ENCODE measurements at places on chromosomes 11 and 22.

- DNase-seq = no peak
These were observed 59.5 kb downstream of the TRIM29 start for GRCh38 chr11:120078397-120078796.

DNA sequence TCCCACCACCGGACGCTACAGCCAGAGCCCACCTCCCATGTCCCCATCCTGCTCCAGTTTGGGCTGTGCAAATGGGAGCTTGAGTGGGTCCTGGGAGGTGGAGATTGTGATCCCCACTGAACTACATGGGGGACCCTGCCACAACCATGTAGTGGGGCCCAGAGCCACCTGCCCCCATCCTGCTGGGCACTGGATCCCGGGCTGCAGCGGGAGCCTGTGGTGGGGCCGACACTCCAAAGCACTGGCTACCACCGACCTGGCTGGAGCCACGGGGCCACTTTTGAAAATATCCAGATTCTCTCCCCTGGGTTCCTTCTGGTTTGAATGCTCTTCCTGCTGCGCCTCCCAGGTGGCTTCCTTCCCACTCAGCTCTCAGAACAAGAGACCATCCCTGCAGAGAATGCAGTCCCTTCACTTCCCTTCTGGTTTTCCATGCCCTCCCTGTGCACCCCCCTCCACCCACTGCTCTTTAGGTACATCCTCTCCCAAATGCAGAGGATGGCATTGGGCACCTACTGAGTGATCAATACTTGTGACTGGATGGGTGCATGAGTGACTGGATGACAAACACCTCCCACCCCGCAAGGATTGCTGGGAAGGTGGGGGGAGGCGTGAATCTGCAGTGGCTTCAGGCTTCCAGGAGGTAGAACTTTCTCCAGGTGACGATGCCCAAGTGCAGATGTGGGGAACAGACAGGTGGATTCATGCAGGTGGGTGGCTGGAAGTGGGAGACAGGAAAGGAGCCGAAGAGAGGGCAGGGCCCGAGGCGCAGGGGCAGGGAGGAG is 846 bp upstream of the UNC93B1 start:
- DNase-seq = no peak

DNA sequence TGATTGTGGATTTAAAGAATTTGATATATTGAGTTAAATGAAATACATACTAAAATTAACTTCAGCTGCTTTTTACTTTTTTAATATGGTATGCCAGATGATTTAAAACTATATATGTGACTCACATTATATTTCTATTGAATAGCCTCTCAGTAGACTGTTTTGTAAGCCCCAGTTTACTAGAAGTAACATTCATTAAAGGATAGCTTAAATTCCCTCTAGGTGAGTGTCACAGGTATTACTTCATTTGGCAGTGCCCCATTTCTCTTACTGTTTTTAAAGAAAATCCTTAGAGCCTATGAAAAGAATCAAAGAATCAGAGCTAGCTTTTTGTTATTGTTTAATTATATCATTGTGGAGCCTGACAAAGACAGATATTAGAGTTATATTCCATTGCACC is 48.6 kb downstream of the ZC3H12C start:
- DNase-seq = no peak

- DNase-seq = no peak
These were observed 3.5 kb downstream of the IGF2 start for GRCh38 chr11:2135648-2136201.

DNA sequence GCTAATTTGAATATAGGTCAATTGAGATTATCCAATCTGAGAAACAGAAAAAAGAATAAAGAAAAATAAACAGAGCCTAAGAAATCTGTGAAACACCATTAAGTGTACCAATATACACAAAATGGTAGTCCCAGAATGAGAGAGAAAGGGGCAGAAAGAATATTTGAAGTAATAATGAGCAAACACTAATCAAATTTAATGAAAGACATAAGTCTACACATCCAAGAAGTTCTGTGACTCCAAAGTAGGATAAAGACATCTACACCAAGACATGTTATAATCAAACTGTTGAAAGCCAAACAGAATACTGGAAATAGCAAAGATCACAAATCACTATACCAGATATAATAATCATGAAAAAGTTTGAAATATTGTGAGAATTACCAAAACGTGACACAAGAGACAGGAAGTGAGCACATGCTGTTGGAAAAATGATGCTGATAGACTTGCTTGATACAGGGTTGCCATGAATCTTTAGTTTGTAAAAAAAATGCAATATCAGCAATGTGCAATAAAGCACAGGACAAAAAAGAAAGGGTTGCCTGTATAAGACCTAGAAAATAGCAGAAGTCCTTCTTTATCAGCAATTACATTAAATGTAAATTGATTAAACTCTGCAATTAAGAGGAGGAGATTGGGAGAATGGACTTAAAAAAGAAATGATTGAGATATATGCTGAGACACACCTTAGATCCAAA is 75.8 kb downstream of the RNF169 start:
- no peak for DNase-seq

- no peak for DNase-seq
These were observed 64.7 kb downstream of the LDLRAD3 start for GRCh38 chr11:36008584-36008983.

- peak; percentile 67 for DNase-seq
These were observed 11.0 kb upstream of the MS4A6A start for GRCh38 chr11:60193687-60194433.

GRCh38 chr11:29293825-29294224 is 723.0 kb downstream of the KCNA4 start:
- DNase-seq = peak; percentile 67

- no peak for DNase-seq
These were observed 51.7 kb downstream of the NAT10 start for GRCh38 chr11:34157163-34157562.

DNA sequence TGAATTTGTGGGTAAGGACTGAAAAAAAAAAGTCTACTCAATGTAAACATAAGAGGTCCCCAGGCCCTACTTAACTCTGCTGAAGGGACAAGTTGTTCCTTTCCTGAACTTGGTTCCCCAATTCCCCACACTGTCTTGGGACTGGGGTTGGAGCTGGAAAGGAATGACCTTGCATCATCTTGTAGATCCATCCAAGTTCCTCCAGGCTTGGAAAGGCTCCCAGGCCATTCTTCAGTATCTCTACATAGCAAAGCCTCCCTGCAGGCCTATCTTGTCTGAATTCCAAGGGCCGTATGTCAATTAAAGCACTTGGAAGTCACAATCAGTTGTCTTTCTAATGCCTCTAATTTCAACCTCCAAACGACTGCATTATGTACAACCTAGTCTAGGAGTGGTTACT is 361.2 kb downstream of the TMEM135 start:
- no peak for DNase-seq

- DNase-seq = peak; percentile 34
These were observed 194.6 kb upstream of the CCDC90B start for GRCh38 chr11:83480811-83481210.

GRCh38 chr11:86678823-86679222 is 6.4 kb upstream of the ME3 start:
- DNase-seq = peak; percentile 93

DNA sequence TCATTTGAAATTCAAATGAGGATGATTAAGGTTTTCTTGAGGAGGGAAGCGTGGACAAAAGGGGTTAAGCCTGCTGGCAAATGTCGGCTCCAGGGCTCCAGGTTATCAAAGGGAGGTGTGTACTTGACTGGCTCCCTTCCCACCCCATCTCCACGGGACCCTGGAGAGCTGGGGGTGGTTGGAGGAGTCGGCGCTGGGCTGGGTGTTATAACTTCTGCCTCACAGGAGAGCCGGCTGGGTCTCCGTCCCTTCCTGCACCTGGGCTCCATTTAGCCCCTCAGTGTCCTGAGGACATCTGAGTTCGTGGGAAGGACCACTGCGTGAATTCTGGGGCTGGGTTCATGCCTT is 15.6 kb downstream of the POU2F3 start:
- no peak for DNase-seq

GRCh38 chr22:47074105-47074504 is 311.7 kb downstream of the TBC1D22A start:
- DNase-seq = no peak
